NCI-H345 (cell line): ENCODE measurements at places on chromosomes 2 and 18.
A peak's percentile ranks its signal among the peaks of the same experiment; 100 is the strongest.

- DNase-seq, result no peak
Measured at GRCh38 chr2:208830203-208830602, 423.6 kb downstream of the PTH2R start.

DNA sequence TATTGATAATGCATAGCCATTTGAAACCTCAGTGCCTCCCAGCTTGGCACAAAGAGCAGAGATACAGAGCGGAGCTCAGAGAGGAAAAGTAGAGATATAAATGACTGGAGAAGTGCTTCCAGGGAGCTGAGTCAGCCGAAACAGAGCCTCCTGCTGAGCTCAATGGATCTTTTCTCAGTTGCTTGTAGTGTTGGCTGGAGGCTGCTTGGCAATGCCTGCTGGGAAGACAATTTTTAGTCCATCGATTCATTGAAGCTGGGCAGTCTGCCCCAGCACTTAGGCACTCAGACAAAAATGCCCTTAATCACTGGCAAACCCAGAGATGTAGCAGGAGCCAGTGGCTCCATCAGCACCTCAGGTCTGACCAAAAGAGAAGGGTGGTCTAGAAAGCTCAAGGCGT is 81.3 kb upstream of the SETBP1 start:
- no peak for DNase-seq

DNA sequence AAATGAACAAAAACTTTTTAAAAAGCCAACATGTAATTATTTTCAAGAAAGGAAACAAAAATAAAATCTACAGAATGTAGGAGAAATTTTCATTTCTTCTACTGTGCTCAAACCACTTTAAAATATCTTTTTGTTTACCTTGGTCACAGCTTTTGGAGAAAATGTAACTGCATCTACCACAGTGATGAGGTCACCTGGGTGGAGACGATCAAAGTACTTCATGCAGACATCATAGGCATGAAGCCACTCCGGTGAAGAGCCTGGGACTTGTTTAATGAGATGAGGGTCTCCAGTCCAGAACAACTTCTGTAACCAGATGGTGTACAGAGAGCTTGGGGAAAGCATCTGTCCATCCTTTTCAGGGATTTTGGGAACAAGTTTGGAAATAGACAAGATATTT is 285.8 kb downstream of the NBAS start:
- DNase-seq, result no peak

DNA sequence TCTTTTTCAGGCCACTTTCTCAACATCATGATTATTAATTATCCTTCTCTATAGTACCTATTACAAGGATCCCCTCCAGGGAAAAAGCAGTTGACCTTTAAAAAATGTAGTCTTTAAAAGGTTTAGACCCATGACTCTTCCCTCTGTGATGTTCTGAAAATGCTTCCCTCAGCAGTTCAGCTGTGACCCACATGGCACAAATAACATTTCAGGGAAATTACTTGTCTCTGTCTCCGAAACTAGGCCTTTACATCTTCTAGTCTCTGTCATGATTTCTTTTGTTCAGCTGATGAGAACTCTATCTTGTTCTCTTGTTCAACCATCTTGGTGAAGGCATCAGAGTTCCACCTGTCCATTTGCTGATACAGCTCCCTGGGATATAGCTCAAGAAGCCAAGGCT is 28.3 kb downstream of the LGALSL start:
- no peak for DNase-seq

DNA sequence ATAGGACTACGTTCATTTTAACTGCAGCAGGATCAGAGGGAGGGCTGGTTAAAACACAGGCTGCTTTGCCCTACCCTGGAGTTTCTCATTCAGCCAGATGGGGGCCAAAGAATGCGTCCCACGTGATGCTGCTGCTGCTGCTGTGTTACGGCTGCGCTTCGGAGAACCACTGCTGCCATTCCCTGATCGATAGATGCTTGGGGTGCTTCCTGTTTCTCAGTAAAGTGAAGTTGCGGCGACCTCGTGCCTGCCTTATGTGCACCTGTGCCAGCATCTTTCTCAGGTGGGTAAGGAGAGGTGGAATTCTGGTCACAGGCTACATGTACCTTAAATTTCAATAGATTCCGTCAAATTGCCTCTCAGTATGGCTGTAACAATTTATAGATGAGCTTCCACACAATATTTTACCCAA is 24.7 kb upstream of the TOGARAM2 start:
- peak; percentile 73 for DNase-seq

DNA sequence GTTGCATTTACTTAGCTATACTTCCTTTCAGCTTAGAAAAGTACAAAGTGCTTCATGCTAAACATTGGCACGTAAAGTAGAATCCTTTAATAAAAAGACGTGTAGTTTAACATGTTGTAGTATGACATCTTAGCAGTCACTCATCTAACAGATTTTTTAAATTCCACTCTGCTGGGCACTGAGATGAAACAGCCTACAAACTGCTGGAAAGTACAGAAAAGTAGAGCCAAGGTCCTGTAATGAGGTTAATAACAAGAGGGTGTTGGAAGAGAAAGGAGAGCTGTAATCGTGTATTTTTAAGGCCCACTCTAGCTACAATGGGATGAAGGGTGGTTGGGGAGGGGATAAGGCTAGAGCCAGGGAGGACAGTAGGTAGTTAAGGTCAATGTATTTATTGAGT is 10.7 kb downstream of the CD8A start:
- DNase-seq, result no peak

GRCh38 chr2:675982-676646 is 1.1 kb downstream of the TMEM18 start:
- DNase-seq, result peak; percentile 53

DNA sequence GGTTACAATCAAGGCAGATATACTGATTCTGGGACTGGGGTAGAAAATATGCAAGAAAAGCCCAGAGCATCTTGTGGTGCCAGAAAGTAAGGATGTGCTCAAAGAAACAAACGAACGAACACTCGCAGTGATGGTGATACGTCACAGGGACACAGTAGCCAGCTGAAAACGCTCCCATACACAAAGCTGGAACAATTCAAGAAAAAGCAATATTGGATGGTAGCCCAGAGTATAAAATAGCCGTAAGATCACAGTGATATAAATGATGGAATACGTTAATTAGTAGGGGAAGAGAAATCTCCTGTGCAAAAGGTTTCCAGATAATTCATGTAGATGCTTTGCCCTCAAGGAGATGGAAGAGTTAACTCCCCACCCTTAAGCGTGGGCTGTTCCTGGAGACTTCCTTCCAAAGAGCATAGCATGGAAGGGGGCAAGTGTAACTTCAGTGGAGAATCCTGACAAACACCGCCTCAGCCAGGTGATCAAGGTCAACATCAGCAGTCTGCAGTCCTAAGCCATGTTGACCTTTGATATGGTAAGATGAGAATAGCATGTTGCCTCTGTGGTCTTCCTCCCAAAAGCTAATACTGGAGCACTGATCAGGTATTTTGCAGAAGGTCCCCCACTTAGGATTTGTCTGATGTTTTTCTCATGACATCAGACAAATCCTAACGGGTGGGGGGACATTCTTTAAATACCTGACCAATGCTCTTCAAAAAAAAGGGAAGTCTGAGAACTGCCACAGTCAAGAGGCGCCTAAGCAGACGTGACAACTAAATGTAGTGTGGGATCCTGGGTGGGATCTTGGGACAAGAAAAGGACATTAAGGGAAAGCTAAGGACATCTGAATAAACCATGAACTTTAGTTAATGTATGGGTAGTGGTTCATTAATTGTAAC is 99.0 kb downstream of the NCK2 start:
- no peak for DNase-seq

GRCh38 chr2:104443145-104443544 is 410.8 kb upstream of the POU3F3 start:
- DNase-seq, result no peak

DNA sequence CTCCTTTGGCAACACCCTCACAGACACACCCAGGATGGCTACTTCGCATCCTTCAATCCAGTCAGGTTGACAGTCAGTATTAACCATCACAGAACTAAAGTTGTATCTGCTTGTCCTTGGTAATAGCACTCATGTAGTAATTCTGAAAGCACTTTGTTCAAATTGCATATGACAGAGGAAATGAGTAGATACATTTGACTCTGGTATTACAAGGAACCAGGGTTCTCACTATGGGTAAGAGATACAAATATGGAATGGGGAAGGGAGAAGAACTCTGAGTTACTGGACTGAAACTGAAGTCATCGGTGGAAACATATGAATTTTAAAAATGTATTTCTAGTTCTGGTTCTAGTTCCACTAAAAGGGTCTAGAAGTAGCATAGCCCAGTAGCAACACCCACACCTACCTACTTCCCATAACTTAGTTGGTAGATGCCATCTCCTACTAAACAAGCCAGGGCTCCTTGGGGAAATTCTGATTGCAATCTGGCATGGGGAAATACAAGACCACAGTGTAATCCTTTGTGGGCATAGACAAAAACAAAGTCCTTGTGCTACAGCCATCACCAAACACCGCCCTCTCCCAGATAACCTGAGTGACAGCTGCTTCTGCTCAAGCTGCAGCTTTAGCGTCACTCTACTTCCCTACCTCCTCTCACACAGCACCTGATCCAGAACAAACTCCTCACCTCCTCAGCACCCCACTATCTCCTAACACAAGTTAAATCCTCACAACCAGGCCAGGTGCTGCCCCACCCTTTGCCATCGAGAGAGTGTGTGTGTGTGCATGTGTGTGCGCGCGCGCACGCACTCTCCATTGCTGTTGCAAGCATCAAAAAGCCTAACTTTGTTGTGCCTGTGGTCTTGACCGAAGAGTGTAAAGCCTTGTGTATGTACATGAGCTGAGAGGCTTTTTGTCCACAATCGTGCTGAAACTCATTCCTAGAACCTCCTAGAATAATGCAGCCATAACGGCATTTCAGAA is 31.4 kb upstream of the CD226 start:
- DNase-seq, result no peak

- DNase-seq, result no peak
Measured at GRCh38 chr2:42800981-42801380, 8.6 kb upstream of the HAAO start.

- no peak for DNase-seq
Measured at GRCh38 chr2:100894105-100894795, 74.3 kb downstream of the NPAS2 start.

GRCh38 chr18:40907842-40908241 is 1047.2 kb upstream of the PIK3C3 start:
- no peak for DNase-seq

DNA sequence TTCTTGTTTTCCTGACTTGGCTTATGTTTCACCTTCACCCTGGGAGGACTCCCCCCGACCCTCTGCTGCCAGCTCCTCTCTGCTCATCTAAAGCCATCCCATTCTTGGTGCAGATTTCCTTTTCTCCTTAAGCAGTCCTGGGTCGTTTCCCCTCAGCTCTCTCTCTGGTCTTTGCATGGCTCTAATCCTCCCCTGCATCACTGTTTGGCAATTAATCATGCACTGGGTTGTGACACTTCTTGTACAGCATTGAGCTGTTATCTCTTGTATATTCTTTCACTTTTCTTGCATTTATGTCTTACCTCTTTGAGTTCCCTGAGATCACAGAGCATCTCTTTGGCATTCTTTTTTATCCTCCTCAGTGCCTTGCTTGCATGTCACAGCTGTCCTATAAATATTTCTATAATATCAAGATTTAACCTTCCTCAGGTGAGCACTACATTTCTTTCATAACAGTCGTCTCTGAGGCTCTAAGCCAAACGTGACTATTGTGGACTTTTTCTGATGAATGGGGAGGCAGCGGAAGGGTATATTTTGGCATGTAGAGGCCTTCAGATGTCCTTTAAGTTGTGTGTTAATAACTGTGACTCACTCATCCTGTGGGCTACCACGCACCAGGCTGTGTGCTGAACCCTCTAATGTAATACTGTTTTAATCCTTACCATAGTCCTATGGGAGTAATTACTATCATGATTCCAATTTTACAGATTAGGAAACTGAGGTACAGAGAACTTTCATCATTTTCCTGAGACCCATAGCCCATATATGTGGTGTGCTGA is 507.5 kb downstream of the SLC4A3 start:
- DNase-seq, result no peak

GRCh38 chr2:134370655-134371445 is 117.0 kb downstream of the MGAT5 start:
- no peak for DNase-seq

DNA sequence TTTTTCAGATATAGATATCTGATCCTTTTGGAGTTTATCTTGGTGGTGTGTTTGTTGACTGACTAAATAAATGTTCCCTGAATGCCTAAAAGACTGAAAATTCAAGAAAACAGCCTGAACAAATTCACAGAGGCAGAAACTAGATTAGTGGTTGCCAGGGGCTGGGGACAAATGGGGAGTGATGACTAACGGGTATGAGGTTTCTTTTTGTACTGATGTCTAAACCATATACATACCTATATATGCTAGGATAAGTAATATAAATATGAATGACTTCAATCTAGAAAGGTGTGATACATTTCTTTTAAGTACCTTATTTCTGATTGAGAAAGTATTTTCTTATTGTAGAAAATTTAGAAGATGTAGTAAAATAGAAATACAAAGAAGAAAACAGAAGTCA is 176.9 kb upstream of the PGAP1 start:
- no peak for DNase-seq

- DNase-seq, result no peak
Measured at GRCh38 chr2:205713086-205713485, 30.8 kb downstream of the NRP2 start.

GRCh38 chr18:67845035-67845434 is 328.5 kb upstream of the DSEL start:
- no peak for DNase-seq

DNA sequence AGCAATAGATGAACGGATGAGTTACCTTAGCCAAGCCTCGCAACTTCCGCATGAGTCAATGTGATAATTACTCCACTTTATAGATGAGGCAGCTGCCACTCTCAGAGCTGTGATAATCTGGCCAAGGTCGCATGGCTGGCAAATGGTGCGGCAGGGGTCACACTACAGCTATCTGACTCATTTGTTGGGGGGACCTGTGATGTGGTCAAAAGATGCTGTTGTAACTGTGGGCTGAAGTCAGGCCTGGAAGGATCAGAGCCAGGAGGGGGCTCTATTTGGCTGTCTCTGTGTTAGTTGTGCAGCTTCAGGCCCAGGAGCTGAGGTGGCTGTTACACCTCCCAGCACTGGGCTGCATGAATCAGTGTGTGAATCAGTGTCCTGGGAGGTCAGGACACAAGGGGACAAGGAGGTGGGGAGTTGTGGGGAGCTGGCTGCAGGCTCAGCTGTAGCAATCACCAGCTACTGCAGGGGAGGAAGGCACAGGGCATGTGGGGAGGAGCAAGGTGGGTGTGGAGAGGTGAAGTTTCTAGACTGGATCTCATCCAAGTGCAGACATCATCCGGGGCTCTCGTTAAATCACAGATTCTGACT is 33.1 kb downstream of the NGEF start:
- DNase-seq, result no peak

GRCh38 chr2:200483729-200484198 is 26.1 kb downstream of the KCTD18 start:
- DNase-seq, result peak; percentile 75

DNA sequence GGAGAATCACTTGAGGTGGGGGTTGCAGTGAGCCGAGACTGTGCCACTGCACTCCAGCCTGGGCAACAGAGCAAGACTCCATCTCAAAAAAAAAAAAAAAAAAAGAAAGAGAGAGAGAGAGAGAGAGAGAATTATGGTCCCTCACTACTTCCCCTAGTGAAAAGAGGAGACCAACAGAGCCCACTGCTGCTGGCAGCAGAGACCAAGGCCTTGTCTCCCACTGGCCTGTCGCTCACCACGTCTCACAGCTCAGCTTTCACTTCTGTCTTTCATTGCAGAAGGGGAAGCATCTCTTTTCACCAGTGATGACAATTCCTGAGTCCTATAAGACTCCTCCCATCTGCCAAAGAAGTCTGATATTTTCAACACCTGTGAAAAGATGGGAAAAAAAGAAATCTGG is 81.3 kb downstream of the CLHC1 start:
- no peak for DNase-seq

GRCh38 chr2:120291401-120292311 is 39.0 kb downstream of the RALB start:
- no peak for DNase-seq

- DNase-seq, result no peak
Measured at GRCh38 chr2:35585972-35586371, 769.6 kb upstream of the CRIM1 start.
